ENCODE measurements at places on chromosomes 12 and 14.
A peak's percentile ranks its signal among the peaks of the same experiment; 100 is the strongest.

- DNase-seq = no peak
These were observed 18.2 kb upstream of the SLC35E3 start for GRCh38 chr12:68727776-68728175.

- DNase-seq = no peak
These were observed 519.8 kb upstream of the FLRT2 start for GRCh38 chr14:85010186-85010585.

- DNase-seq = no peak
These were observed 70.0 kb downstream of the DIP2B start for GRCh38 chr12:50574601-50575348.

GRCh38 chr12:75289753-75290152 lies 40.4 kb downstream of the CAPS2 start:
- DNase-seq = no peak

- DNase-seq = no peak
These were observed 927 bp downstream of the PTHLH start for GRCh38 chr12:27971606-27972005.

DNA sequence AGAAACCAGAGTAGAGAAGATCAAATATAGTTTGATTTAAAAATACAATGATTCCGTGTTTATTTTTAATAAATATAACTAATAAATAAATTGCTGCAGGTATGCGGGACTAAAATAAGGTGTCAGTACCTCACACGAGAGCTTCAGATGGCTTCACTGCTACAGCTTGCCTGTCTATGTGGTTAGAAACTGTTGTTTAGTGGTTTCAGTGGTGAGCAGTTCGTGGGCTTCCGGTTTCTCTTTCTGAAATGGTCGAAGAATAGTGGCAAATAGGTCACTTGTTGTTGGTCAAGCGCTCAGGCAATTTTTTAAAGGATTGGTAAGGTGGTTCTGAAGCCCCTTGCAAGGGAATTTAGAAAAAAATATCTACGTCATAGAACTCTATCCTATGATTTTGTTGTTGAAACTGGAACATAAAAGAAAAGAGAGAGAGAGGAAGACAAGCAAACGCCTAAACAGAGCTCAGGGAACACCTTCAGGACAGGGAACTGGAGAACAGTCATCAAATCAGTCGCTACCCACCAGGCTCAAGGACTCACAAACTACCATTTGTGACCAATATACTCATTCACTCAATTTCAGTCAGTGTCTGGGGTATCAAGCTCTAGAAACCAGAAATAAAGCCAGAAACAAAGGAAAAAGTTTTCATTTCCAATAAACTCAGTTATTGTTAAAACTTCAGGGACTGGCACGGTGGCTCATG lies 31.3 kb downstream of the GABARAPL1 start:
- peak; percentile 17 for DNase-seq

Data from CD4-positive, alpha-beta T cell treated with Interleukin-2 at 100 ng/mL for 4 hours (primary cell).